Hepatic stellate cell (primary cell): ENCODE measurements at places on chromosomes 6 and 20.
A peak's percentile ranks its signal among the peaks of the same experiment; 100 is the strongest.

DNA sequence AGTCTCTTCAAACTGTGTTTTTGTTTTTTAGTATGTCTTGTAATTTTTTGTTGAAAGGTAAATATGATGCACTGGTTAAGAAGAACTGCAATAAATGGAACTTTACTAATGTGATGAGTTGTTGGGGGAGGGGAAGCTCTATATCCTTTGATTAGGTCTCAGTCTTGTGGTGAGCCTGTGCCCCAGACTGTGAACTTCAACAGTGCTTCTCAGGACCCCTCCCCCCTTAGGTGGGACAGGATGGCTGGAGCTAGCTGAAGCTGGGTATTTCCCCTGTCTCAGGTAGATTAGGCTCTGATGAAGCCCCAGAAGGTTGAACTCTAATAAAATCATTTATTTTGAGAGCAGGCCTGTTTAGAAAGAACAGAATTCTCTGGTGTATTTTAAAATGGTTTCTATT, 31.4 kb upstream of the TASP1 start:
- no peak for DNase-seq

- DNase-seq, result no peak
These were observed 1243.1 kb upstream of the ADGRB3 start for GRCh38 chr6:67391955-67392354.

- DNase-seq, result peak; percentile 90
These were observed at the start of gene C6orf47 for GRCh38 chr6:31660381-31661261. TSS of gene C6orf47 (minus strand) at chr6:31660778. CDS start at chr6:31659947, 831 bp downstream.

- DNase-seq, result no peak
These were observed 1.1 kb downstream of the AGPAT4 start for GRCh38 chr6:161272635-161273273.

GRCh38 chr6:11231564-11232192, 790 bp downstream of the NEDD9 start:
- peak; percentile 55 for DNase-seq

DNA sequence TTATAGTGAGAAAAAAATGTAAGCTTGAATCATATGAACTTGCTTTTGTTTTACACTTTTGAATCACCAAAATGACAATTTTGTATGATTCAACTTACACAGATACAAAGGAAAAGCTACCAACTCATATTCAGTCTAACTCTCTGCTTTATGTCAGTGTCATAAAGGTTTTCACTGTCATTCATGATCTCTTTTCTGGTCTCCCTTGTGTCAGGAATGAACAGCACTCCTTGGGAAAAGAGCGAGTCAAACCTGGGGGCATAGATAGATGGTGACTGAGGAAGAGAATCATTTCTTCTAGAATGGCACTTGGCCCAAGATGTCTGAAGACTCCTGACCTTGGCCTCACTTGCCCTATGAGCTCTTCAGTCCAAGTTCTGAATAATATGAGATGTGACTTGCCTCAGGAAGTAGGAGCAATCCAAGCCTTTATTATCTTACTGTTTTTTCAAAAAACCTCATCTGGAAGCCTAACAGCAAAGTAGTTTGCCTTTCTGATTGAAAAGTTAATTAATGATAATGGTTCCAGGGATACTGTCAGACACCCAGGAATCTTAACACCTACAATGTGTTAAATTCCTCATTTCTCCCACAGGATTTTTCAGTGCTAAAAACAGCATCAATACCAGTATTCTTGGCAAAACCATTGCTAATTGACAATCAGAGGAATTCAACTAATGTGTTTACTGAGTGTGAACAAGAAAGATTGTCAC, 270.0 kb upstream of the HSF2 start:
- DNase-seq, result no peak
